Stimulated activated CD4-positive, alpha-beta T cell treated with anti-CD3 and anti-CD28 coated beads, Interleukin-4, amount 100 ng/mL, for 24 hours (primary cell): ENCODE measurements at places on chromosomes 13 and 19.
A peak's percentile ranks its signal among the peaks of the same experiment; 100 is the strongest.

- no peak for DNase-seq
Observed at GRCh38 chr19:7550987-7551761, 15.7 kb downstream of the PNPLA6 start.

- DNase-seq = no peak
Observed at GRCh38 chr13:42412812-42413483, 141.0 kb downstream of the AKAP11 start.

DNA sequence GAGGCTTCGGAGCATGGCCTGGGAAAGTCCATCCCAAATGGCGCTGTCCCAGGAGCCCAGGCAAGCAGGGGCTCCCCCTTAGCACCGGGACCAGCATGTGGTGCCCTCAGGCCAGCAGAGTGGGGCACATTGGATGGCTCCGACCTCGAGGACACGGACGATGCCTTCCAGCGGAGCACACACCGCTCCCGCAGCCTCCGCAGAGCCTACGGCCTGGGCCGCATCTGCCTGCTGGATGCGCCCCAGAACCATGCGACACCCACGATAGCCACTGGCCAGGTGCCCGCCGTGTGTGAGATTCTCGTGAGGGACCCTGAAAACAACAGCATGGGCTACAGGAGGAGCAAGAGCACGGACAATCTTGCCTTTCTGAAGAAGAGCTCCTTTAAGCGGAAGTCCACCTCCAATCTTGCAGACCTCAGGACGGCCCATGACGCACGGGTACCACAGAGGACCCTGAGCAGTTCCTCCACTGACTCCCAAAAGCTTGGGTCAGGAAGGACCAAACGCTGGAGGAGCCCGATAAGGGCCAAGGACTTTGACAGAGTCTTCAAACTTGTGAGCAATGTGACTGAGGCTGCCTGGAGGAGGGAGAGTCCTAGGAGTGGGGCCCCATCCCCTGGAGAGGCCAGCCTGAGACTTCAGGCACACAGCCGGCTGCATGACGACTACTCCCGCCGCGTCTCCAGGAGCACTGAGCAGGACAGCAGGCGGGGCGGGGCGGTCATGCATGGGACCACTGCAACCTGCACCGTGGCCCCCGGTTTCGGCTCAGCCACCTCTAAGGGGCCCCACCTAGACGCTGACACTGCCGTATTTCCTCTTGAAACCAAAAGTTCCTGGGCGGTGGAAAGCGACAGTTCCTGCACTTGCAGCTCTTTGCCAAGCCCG lies 63.1 kb downstream of the SPATA13 start:
- no peak for DNase-seq

GRCh38 chr19:35260694-35261304 lies 8.0 kb upstream of the USF2 start:
- no peak for DNase-seq

DNA sequence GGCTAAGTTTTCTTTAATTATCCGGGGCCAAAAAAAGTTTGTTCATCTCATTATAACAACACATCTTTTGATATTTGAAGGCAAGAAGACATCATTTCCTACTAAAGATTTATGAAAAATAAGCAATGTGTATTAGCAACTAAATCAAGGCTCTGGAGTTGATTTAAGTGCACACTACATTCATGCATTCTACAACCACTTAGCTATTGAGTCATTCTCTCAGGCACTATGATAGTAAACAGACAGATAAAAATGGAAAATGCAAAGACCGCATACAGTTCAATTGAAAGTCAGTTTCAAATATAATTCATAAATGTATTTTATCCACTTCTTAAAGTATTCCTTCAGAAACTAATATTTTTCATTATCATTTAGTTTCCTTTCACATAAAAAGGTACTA lies 1395.2 kb downstream of the PCDH9 start:
- DNase-seq = no peak

- no peak for DNase-seq
Observed at GRCh38 chr19:46573679-46574498, 27.2 kb upstream of the CALM3 start.

- DNase-seq = no peak
Observed at GRCh38 chr13:99636306-99636705, 135.0 kb downstream of the TM9SF2 start.

DNA sequence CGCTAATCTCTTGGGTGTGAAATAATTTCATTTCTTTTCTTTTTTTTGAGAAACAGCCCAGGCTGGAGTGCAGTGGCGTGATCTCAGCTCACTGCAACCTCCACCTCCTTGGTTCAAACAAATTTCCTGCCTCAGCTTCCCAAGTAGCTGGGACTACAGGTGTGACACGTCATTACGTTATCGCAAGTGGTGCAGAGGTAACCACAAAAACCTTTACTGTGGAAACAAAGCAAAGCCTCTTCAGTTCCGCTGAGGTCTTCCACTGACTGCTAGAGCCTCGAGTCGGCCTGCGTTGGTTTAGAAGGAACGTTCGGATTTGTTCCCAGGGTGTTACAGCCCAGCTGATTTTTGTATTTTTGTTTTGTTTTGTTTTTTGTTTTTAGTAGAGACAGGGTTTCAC lies 2.0 kb upstream of the ZNF784 start:
- DNase-seq = peak; percentile 65

DNA sequence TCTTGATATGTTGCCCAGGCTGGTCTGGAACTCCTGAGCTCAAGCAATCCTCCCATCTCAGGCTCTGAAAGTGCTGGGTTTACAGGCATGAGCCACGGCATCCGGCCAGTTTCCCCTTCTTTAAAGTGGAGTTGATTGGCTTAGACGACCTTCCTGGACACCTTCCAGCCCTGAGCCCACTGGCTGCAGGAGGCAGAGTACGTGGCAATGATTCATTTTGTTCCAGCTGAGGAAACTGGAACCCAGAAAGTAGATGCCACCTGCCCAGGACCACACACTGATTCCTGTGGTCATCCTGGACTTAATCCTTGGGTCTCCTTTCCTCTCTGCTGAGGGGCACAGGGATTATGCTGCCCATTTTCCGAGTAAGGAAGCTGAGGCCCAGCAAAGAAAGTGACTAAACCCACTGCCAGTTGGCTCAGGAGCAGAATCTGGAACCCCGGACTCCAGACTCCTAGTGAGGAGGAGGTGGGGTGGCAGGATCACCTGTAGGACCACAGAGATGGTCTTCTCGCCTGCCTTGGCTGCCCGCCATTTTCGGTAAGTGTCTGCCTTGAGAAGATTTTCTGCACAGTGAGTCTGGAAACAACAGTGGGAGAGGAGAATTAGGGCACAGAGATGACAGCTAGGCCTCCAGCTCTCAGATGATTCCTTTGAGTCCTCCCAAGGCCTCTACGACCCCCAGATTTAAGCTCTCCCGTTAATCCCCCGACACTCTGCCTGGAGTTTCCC lies 737 bp downstream of the XRCC1 start:
- DNase-seq = no peak

DNA sequence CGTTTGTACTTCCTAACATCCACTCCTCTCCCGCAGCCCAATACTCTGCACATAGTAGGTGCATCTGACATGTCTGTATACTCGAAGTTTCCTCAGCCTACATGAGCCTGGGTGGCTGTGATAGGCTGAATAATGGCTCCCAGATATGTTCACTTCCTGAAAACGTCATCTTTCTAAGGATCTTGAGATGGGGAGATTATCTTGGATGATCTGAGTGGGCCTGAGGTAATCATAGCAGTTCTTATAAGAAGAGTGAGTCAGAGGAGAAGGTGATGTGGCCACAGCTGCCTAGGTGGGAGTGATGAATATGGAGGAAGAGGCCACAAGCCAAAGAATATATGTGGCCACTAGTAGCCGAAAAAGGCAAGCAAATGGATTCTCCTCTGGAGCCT lies 84.2 kb downstream of the AKAP11 start:
- peak; percentile 26 for DNase-seq

- DNase-seq = no peak
Observed at GRCh38 chr13:102875256-102875655, 29.4 kb downstream of the ERCC5 start.

GRCh38 chr19:49473868-49474541 lies at the start of gene FLT3LG:
Gene FLT3LG, plus strand, starts transcription at chr19:49474215. Its CDS starts 425 bp downstream, at chr19:49474640.
- DNase-seq = peak; percentile 92

DNA sequence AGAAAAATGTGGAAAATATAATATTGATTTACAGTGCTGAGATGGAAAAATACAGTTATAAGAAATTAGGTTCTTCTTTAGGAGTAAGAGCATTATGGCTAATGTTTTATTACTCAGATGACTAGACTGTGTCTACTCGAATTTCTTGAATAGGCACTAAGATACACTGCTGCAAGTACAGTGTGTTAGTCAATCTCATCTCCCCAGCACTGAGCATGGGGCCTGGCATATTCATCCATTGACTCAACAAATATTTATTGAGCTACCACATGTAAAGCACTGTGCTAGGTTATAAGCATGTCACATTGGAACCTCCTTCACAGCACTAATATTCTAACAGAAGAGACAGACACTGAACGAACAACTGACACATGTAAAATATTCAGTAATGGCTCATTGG lies 242.5 kb upstream of the GPC6 start:
- no peak for DNase-seq

- DNase-seq = no peak
Observed at GRCh38 chr13:75947448-75947847, 311.3 kb downstream of the LMO7 start.

DNA sequence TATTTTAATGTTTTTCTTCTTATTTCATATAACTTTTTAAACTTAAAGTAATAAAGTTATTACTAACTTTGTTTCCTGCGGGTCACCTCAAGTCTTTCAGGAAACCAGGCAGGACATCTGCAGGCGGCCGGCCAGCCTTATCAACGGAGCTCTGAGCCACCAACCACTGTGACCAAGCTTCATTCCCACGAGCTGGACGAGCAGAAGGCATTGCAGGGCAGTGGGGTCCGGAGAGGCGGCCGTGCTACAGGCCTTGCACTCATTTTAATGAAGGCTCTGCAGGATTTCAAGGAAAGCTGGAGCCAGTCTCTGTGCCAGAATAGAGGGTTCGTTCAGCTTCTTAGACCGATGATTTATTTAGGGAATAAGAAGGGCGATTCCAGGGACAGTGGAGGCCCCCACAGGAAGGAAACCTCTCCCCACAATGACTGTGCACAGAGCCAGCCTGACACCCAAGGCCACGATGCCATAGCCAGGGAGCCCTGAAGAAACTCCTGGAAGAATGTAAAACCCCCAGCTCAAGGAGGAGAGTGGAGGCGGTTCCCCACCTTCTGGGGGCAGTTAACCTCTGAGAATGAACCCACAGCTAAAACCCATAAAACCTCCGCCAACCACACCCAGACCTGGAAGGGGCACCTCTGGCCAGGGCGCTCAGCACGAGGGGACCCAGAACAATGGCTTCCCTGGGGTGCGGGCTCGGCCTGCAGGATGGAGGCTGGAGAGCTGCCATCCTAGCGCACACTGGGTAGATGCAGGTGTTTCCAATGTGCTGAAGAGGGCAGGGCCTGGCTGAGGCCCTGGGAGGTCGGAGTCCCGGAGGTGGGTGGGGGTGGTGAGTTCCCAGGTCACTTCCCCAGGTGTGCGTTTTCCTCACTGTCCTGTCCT lies 75.0 kb downstream of the RASA3 start:
- DNase-seq = no peak

DNA sequence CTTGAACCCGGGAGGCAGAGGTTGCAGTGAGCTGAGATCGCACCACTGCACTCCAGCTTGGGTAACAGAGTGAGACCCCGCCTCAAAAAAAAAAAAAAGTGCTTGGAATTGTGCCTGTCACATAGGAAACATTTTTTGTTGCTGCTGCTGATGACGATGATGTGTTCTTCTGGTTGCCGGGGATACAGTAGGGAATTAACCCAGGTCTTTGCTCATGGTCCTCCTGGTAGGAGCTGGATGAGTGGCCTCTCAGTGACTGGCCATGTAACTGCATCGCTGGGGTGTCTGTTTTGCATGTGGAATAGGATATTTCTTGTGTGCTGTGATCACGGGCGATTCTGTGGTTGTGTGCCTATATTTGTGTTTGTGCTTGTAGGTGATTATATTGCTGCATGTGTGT lies 4.7 kb upstream of the CNFN start:
- DNase-seq = no peak

DNA sequence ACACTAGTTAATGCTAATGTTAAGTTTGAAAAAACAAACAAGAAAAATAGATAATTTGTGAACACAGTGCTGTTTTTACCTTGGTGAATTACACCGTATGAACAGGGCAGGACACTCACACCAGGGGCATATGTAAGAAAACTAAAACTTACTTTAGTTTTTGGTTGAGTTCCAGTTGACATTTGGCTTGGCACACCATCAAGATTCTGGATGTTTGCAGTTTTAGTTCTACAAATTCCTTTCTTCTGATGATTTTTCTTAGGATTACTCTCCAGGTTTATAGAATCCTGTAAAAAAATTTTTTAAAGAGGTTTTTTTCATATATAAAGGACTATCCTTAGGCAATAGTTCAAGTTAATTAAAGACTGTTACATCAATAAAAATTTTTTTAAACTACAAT lies 238.5 kb upstream of the STARD13 start:
- DNase-seq = no peak

DNA sequence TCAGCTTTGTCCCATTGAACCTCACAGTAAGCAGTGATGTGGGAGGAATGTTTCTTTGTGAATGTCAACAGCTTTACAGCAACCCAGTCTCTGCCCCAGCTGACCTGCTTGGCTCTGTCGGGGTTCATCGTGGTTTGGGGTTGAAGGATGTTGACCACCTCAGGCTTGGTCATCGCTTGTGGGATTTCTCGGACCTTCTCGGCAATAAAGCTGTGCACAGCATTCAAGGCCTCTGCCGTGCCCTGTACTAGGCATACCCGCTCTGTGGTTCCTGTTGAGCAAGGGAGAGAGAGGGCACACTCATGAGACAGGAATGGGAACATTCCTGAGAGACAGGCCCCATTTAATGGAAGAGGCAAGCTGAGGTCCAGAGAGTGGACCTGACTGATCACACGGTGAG lies 20.0 kb downstream of the NOVA2 start:
- no peak for DNase-seq

- DNase-seq = no peak
Observed at GRCh38 chr13:20363172-20363571, 131.1 kb upstream of the GJB6 start.

GRCh38 chr13:29689548-29689947 lies 94.1 kb upstream of the SLC7A1 start:
- no peak for DNase-seq

DNA sequence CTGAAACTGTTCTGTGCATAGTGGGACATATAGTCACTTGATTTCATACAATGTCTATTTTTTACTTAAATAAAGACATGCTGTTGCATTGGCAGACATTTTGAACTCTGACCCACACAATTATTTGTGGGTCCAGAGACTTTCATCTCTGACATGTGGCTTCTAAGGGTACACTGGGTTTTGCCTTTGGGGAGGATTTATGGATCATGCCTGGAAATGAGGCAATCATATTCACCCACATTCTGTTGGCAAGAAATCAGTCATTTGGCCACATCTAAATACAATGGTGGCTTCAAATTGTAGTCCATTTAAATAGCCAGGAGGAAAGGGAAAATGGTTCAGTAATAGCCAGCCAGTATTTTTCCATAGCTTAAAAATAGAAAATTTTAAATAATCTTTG lies 238.3 kb upstream of the KLF12 start:
- no peak for DNase-seq

DNA sequence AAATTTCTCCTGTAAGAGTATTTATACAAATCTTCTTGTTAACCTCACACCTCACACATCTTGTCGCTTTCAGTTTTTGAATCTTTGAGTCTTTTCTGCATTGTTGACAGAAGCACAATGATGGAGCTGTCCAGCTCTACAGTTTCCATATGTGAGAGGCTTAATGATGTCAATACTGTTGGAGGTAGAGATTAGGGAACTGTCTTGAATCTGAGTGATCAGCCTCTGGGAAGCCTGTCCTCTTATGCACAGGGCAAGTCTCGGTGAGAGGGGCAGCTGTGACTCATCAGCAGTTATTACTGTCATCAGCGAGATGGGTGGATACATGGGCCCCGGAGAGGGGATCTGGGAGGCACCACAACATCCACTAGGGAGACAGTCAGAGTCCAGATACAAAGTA lies 4.6 kb upstream of the ITGBL1 start:
- DNase-seq = no peak
